Stomach (tissue), 19 donors: ENCODE measurements at places on chromosomes 2 and 18. TPM values are rescaled to one million over a fixed set of nuclear protein-coding genes. Genes with fewer than 3 reads are reported as not detected.

- H3K4me3 ChIP-seq = no peak overlapping the region
- no peaks in the 10 kb centered on the region for H3K36me3 ChIP-seq
- no peaks in the 10 kb centered on the region for H3K27me3 ChIP-seq
- H3K4me1 ChIP-seq = no peaks in the 10 kb centered on the region
- DNase-seq = no peak
These were observed 67.8 kb upstream of the DSC1 start for GRCh38 chr18:31230495-31230894.

MITD1 gene
- total RNA-seq = 132 TPM

DNA sequence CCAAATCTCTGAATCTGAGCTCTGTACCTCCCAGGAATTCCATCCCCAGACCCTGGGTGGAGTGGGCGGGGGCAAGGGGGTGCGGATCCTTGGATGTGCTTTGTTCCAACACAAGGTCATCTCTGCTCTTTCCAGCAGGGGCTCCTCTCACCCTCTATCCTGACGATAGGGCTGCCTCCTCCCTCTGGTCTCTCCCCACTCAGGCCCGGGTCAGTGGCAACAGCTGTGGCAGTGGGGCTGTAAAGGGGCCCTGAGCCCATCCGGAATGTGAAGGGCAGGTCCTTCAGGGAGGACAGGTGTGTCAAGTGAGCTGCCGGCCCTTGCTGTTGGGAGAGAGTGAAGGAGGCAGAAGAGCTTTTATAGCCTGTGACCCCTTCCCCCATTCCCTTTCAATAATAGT lies 167.8 kb downstream of the CELF4 start:
- peaks cover 17% of the 10 kb centered on the region for H3K4me1 ChIP-seq
- no peak for DNase-seq
- no peaks in the 10 kb centered on the region for H3K36me3 ChIP-seq
- H3K4me3 ChIP-seq = no peak overlapping the region

GRCh38 chr18:44178476-44178875 lies 502.2 kb upstream of the SETBP1 start:
- DNase-seq = no peak
- H3K4me1 ChIP-seq = no peaks in the 10 kb centered on the region
- H3K4me3 ChIP-seq = no peak overlapping the region
- H3K27ac ChIP-seq = no peak overlapping the region

CPSF3 gene
- total RNA-seq = 55.3 TPM

TTC21B gene
- total RNA-seq = 21.7 TPM

- H3K4me1 ChIP-seq = peaks cover 46% of the 10 kb centered on the region
- no peak for DNase-seq
- no peaks in the 10 kb centered on the region for H3K36me3 ChIP-seq
- no peaks in the 10 kb centered on the region for H3K27me3 ChIP-seq
- no peak overlapping the region for H3K4me3 ChIP-seq
- H3K27ac ChIP-seq = no peak overlapping the region
These were observed 103.4 kb downstream of the NRP2 start for GRCh38 chr2:205785507-205786260.

GRCh38 chr2:5479265-5479928 lies 212.8 kb upstream of the SOX11 start:
- H3K27me3 ChIP-seq = no peaks in the 10 kb centered on the region
- DNase-seq = no peak
- H3K4me3 ChIP-seq = no peak overlapping the region
- H3K36me3 ChIP-seq = no peaks in the 10 kb centered on the region

- no peaks in the 10 kb centered on the region for H3K4me1 ChIP-seq
- H3K27ac ChIP-seq = no peak overlapping the region
- no peaks in the 10 kb centered on the region for H3K27me3 ChIP-seq
- no peak for DNase-seq
These were observed 185.2 kb downstream of the GRB14 start for GRCh38 chr2:164436131-164436530.

DNA sequence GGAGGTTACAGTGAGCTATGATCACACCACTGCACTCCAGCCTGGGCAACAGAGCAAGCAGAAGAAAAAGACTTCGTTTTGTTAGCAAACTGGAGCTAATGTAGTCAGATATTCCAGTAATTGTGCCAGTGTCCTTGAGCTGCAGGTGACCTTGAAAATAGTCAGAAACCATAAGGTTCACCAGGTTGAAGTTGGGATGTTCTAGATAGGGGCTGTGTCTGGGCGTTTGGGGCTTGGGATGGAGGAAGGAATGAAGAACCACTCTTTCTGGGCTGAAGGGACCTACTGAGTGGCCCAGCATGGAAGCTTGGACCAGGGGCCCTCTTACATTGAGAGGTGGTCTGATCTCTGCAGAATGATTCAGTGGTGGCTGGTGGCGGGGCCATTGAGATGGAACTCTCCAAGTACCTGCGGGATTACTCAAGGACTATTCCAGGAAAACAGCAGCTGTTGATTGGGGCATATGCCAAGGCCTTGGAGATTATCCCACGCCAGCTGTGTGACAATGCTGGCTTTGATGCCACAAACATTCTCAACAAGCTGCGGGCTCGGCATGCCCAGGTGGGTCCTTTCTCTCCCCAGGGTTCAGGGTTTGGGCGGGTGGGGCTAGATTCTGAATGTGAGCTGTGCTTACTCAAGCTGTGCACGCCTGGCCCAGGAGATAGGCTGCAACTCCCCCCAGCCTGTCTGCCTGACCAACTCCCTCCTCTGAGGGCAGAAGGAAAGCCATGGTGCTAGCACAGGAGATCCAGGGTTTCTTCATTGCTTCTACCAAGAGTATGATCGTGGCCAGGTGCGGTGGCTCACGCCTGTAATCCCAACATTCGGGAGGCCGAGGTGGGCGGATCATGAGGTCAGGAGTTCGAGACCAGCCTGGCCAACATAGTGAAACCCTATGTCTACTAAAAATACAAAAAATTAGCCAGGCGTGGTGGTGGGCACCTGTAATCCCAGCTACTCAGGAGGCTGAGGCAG lies 17.1 kb downstream of the CCT7 start:
- H3K4me3 ChIP-seq = no peak overlapping the region
- no peak overlapping the region for H3K27ac ChIP-seq
- H3K27me3 ChIP-seq = no peaks in the 10 kb centered on the region
- peaks cover 70% of the 10 kb centered on the region for H3K36me3 ChIP-seq
- H3K4me1 ChIP-seq = no peaks in the 10 kb centered on the region
